GM04504 (cell line): ENCODE measurements at places on chromosomes 7 and 10.

DNA sequence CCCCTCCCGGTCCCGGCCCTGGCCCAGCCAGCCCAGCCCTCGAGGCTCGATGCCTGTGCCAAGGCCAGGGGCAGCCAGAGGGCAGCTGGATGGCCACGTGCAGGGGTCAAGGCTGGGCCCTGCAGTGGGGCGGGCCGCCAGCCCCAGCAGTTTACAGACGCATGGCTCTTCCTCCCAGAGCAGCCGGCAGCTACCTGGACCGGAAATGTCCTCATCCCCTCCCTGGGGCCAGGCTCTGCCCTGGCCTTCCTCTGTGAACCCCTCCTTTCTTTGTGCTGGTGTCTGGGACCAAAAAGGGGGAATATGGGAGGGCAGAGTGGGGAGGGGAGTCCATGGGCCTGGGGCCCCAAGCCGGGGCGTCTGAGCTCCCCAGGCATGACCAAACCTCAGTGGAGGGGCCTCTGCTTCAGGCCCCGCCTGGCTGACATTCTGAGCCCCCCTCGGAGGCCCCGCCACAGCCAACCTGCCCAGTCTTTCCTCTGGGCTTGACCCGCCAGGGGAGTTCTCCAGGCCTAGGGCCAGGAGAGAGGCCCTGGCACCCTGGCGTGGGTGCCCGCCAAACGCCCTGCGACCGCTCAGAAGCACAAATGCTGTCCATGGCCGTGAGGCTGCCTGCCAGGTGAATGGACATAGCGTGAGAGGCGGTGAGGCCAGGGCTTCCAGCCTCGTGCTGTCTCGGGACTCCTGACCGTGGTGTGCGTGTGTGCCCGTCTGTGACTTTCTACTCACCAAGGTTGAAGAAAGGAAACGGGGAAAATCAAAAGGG, 24.7 kb upstream of the AMZ1 start:
- no peak for DNase-seq

DNA sequence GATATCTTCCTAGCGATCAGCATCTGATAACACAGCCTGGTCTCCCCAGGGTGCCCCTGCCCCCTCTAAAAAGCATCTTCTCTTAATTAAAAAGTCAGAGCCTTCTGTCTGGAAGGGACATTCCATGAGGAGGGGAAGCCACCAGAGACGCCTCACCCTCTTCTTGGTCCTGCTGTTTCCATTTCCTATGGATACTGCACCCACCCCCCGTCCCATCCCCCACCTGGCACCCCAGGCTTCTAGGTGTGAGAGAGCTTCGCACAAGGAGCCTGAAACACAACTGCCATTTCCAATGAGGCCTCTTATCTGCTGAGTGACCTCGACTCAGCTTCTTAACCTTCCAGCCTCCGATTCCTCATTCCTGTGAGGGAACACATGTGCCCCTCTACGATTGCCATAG, 51.4 kb downstream of the COL13A1 start:
- DNase-seq: no peak

- no peak for DNase-seq
These were observed 230.4 kb upstream of the BMPER start for GRCh38 chr7:33674804-33675411.

DNA sequence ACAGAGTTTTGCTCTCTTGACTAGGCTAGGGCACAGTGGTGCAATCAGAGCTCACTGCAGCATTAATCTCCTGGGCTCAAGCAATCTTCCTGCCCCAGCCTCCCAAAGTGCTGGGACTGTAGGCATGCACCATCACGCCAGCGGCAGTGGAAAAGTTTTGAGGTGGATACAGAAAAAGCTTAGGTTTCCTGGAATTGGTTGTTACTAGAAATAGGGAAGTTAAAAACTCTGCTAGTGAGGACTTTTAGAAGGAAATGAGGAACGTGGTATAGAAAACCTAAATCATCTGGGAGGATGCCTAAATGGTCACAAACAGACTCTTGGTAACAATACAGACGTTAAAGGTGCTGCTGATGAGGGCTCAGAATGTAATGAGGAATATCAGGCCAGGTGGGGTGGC, 10.9 kb upstream of the SNX8 start:
- DNase-seq: no peak

DNA sequence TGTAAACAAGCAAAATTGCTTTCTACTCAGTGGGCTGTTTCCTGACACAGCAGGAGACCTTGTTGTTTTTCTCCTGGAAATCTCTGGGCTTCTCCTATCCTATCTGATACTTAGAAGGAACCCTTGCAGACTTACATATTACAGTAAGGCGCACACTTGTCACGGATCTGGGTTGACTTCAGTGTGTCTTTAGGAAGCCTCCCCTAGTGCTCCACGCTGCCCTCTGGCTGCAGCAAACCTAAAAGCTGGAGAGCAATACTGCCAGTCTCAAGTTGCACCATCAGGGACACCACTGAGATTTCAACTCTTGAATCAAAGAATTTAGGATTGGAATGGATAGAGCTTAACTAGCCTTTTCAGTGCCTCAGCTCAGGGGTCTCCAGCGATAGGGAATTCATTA, 495.3 kb downstream of the LRMDA start:
- no peak for DNase-seq
